Natural killer cell (primary cell): ENCODE measurements at places on chromosomes 16 and 17. TPM values are rescaled to one million over a fixed set of nuclear protein-coding genes. Genes with fewer than 3 reads are reported as not detected.

DNA sequence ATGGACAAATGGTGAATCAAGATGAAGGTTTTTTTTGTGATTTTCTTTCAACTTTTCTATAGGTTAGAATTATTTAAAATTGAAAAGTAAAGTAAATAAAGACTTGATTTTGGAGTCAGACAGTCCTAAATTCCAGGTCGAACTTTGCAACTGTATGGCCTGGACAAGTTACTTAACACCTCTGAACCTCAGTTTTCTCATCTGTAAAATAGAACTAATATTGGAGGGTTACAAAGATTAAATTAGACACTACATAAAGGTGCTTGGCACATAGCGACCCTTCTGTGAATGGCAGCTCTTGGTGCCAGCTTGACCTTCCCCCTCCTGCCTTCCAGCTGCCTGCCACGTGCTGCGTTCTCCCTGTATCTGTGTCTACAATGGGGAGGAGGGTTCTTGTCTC, 3.0 kb downstream of the RSAD1 start:
- H3K4me3 ChIP-seq: no peak overlapping the region
- peaks cover 28% of the 10 kb centered on the region for H3K36me3 ChIP-seq
- H3K4me1 ChIP-seq: peaks cover 22% of the 10 kb centered on the region
- H3K27ac ChIP-seq: no peak overlapping the region

GRCh38 chr17:81398176-81398831, 3.0 kb downstream of the BAHCC1 start:
- peaks cover 64% of the 10 kb centered on the region for H3K27me3 ChIP-seq
- no peaks in the 10 kb centered on the region for H3K36me3 ChIP-seq
- DNase-seq: no peak
- no peak overlapping the region for H3K4me3 ChIP-seq
- peaks cover 63% of the 10 kb centered on the region for H3K4me1 ChIP-seq

DNA sequence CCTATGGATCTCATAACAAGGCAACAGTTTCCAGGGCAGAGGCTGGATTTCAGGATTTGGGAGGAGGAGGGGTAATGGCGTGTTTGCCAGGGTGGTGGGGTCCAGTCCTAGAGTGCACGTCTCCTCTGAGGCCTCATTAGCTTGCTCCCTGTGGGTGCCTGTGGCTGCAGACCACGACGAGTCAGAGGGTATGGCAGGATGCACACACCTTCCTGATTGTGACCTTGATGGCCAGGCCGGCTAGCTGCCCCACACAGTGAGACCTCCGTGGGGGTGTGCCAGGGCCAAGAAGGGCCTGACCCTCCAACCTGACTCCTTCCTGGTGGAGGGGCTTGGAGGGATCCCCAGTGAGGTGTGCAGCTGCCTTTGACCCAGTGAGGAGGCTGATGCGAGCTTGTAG, 4.0 kb upstream of the SMTNL2 start:
- H3K27ac ChIP-seq: no peak overlapping the region
- no peak for DNase-seq
- H3K4me1 ChIP-seq: peaks cover 5% of the 10 kb centered on the region
- peaks cover 4% of the 10 kb centered on the region for H3K27me3 ChIP-seq
- no peak overlapping the region for H3K4me3 ChIP-seq
- no peaks in the 10 kb centered on the region for H3K36me3 ChIP-seq

DNA sequence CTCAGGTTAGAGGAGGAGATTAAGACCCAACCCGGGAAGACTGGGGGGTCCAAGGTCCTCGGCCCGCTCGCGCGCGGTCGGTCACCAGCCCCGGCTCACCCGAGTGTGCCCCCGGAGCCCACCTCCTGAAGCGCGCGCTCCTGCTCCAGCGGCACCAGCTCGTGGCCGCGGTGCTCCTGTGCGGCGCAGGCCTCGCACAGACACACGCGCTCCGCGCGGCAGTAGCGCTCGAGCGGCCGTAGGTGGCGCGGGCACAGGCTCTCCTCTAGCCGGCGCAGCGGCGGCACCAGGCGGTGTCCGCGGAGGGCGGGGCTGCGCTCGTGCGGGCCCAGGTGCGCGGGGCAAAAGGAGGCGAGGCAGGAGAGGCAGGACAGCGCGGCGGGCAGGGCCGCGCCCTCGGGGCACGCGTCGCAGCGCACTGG, 618 bp downstream of the TRIM47 start:
- DNase-seq: peak; percentile 87
- H3K4me1 ChIP-seq: peaks cover 36% of the 10 kb centered on the region
- H3K27ac ChIP-seq: peak overlapping the region; percentile 58
- peak overlapping the region; percentile 46 for H3K4me3 ChIP-seq
- H3K36me3 ChIP-seq: no peaks in the 10 kb centered on the region

DNA sequence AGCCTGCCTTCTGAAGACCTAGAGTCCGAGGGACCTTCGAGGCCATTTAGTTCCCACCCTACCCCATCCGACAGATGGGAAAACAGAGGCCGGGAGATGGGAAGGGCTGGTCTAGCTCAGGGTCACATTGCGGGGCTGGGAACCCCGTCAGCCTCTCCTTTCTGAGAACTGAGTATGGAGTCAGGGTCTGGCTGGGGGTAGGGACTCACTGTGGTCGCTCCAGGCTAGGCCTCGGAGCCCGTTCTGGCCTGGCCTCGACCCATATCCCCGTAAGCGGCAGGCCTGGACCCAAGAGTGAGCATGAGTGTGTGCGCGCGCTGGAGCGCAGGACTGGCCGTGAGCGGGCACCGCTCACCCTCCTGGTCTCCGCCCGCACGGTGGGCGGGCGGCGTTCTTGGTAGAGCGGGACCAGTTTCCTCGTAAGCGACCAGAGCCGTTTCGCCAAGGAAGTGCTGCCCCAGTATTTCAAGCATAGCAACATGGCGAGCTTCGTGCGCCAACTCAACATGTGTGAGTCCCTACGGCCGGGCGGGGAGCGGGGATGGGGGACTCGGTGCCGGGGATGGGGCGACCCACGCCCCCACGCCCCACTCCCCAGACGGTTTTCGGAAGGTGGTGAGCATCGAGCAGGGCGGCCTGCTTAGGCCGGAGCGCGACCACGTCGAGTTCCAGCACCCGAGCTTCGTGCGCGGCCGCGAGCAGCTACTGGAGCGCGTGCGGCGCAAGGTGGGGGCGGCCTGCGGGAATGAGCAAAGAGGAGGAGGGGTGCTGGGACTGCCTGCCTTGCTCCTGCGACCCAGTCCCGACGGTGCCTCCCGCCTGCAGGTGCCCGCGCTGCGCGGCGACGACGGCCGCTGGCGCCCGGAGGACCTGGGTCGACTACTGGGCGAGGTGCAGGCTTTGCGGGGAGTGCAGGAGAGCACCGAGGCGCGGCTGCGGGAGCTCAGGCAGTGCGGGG, 855 bp downstream of the HSF4 start:
- H3K4me3 ChIP-seq: no peak overlapping the region
- H3K27me3 ChIP-seq: peaks cover 73% of the 10 kb centered on the region
- no peak for DNase-seq

DNA sequence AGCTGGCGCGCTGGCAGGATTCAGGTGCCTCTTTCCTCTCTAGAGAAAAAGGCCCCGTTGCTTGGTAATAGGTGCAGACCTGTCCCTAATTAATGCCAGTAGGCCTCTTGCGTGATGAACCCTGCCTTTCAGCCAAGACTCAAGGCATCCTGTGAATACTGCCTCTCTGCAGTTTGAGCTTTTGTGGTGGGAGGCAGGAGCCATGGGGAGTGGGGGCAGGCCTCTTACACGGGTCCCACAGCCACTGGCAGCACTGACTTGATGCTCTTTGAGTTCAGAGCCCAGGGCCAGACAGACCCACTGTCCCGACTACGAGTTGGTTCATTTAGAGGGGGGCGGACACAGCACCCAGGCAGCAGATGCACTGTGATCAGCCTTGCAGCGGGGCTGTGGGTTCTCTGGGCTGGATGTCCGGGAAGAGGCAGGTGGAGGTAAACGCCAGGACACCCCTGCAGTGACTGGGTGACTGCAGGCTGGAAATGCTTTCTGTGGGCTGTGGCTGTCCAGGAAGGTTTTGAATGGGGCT, 237.0 kb downstream of the SEC14L1 start:
- H3K36me3 ChIP-seq: peaks cover 14% of the 10 kb centered on the region
- H3K27ac ChIP-seq: no peak overlapping the region
- H3K4me3 ChIP-seq: no peak overlapping the region
- no peak for DNase-seq

GRCh38 chr17:1087381-1088241, 90.7 kb downstream of the TIMM22 start:
- no peaks in the 10 kb centered on the region for H3K27me3 ChIP-seq
- no peak for DNase-seq
- H3K4me3 ChIP-seq: no peak overlapping the region

DNA sequence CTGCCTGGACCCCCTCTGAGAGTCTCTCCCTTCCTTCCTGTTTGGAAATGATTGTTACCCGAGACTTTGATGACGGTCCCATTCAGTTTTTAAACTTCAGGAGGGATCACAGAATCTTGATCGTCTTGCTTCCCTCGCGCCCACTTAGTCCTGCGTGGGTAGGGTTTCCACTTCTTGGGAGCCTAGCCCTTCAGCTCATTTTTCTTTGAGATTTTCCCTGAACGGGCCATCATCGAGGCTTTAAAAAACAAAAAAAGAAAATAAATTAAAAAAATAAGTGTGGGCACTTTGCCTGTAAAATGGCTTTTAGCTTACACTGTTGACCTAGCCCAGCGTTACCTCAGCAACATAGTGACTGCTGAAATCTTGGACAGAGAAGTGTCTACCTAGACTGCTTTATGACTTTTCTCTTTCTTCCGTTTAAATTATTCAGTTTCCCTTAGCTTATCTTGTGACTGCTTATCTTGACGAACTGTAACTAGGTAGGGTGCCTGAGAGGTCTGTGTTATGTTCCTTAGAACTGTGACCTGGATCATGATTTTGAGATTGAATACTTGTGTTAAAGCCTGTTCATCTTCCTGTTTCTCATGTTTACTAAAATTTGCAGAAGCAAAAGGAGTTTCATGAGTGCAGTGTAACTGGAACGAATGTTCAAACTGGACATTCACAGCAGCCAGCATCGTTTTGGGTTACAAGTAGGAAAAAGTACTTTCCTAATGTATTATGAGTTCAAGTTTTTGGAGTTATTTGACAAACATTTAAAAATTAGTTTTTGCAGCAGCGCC, 874 bp downstream of the WWP2 start:
- H3K36me3 ChIP-seq: no peaks in the 10 kb centered on the region
- peak; percentile 64 for DNase-seq
- H3K4me1 ChIP-seq: peaks cover 15% of the 10 kb centered on the region

DNA sequence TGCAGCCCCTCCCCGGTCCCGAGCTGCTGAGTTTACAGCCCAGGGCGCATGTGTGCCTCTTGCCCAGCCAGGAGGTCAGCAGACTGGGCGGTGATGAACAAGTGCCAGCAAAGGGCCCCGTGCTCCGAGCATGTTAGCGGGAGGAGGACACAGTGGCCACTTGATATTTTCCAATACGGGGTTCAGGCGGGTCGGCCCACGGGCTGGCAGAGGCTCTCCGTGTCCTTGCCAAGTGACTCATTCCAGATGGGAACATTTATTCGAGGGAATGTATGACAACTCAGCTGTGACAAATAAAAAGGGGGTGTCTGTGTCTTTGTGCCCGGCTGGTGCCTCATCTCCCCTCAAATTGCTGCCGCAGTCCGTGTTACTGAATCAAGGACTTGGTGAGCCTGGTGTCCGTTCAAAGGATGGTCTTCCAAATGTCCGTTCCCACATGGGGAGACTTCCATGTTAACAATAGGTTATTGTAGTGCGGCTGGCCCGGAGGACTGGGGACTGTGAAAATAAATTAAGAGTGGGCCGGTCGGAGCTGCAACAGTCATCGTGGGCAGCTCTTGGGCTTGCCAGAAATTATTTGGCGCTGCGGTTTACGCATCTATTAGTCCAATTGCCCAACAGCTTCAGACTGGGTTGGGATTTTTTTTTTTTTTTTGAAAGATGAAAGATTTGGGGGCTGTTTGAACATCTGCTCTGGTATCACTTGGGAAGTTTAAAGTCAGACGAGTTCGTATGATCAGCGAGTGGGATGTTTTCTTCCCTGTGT, 174.0 kb upstream of the CIBAR2 start:
- no peak overlapping the region for H3K4me3 ChIP-seq
- H3K27ac ChIP-seq: no peak overlapping the region
- H3K27me3 ChIP-seq: no peaks in the 10 kb centered on the region

- no peaks in the 10 kb centered on the region for H3K4me1 ChIP-seq
- no peaks in the 10 kb centered on the region for H3K27me3 ChIP-seq
- H3K36me3 ChIP-seq: peaks cover 42% of the 10 kb centered on the region
- no peak overlapping the region for H3K4me3 ChIP-seq
- no peak overlapping the region for H3K27ac ChIP-seq
These were observed 32.8 kb upstream of the MNT start for GRCh38 chr17:2433696-2434095.

DNA sequence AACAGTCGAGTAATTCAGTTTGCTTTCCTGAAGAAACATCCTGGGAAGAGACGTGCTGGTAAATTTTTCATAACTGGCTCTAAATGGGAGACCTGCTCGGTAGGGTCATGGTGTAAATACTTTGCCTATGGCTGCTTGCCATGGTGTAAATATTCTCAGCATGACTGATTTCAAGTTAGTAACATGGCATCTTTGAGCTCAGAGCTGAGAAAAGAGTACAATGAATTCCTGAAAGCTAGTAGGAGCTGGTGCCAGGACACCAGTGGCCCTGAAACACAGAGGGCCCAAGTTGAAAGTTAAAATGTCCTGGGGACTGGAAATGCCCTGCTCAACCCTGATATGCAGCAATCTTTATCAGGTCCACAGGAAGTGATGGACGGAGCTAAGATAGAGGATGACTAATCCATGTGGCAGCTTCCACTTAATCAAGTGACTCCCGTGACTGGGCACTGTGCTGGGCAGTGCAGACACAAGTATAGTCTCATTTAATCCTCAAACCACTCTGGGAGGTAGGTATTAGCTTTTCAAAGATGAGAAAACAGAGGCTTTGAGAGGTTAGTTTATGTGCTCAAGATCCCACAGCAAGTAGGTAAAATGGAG, 130.1 kb upstream of the ADAMTS18 start:
- H3K4me3 ChIP-seq: no peak overlapping the region
- DNase-seq: no peak
- peaks cover 3% of the 10 kb centered on the region for H3K27me3 ChIP-seq
- H3K27ac ChIP-seq: no peak overlapping the region
- H3K36me3 ChIP-seq: no peaks in the 10 kb centered on the region

- no peak overlapping the region for H3K4me3 ChIP-seq
- peaks cover 3% of the 10 kb centered on the region for H3K4me1 ChIP-seq
- no peaks in the 10 kb centered on the region for H3K36me3 ChIP-seq
- no peaks in the 10 kb centered on the region for H3K27me3 ChIP-seq
- no peak overlapping the region for H3K27ac ChIP-seq
- DNase-seq: no peak
These were observed 21.0 kb downstream of the SDR42E2 start for GRCh38 chr16:22183335-22183734.

Gene HOXB3
- total RNA-seq: 15.3 TPM

Gene KRTAP9-4
- not detected for total RNA-seq

Gene NUDT16L1
- total RNA-seq: 30.8 TPM

Gene PIMREG
- 1.4 TPM for total RNA-seq
